Activated CD8-positive, alpha-beta T cell treated with anti-CD3 and anti-CD28 coated beads for 36 hours (primary cell): ENCODE measurements at places on chromosomes 4 and X. TPM values are rescaled to one million over a fixed set of nuclear protein-coding genes. Genes with fewer than 3 reads are reported as not detected.

LIMCH1 gene
- total RNA-seq, result not detected

DNA sequence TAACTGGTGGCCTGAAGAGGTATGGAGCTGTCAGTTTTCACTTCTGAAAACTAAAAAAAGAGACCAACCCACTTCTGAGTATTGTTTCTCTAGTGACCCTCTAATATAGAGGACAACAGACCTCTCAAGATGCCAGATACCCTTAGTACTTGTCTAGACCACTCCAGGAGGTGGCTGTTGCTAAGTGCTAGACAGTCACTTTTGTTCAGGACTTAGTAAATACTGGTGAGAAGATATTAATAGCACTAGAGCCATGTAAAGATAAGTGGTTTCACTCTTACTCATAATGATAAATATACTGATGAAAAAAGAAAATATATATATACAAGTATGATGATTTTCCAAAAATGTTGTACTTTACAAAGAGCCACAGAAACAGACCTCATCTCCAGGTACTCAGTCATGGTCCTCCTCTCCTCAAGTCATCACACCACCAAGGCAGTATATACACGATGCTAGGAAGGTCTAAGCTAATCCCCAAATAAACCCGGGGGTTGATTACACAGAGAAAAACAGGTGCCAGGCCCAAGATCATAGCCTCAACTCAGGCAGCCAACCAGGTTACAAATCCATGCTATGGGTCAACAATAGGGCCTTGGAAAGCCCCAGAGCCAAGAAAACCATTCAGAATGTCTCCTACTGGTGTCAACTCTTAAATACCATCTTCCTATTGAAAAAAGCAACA lies 66.9 kb downstream of the ARHGEF9 start:
- H3K4me3 ChIP-seq, result no peak overlapping the region
- peaks cover 32% of the 10 kb centered on the region for H3K36me3 ChIP-seq
- no peaks in the 10 kb centered on the region for H3K27me3 ChIP-seq
- no peaks in the 10 kb centered on the region for H3K4me1 ChIP-seq
- DNase-seq, result no peak

FAM9B gene
- not detected for total RNA-seq

ASB5 gene
- not detected for total RNA-seq

DNA sequence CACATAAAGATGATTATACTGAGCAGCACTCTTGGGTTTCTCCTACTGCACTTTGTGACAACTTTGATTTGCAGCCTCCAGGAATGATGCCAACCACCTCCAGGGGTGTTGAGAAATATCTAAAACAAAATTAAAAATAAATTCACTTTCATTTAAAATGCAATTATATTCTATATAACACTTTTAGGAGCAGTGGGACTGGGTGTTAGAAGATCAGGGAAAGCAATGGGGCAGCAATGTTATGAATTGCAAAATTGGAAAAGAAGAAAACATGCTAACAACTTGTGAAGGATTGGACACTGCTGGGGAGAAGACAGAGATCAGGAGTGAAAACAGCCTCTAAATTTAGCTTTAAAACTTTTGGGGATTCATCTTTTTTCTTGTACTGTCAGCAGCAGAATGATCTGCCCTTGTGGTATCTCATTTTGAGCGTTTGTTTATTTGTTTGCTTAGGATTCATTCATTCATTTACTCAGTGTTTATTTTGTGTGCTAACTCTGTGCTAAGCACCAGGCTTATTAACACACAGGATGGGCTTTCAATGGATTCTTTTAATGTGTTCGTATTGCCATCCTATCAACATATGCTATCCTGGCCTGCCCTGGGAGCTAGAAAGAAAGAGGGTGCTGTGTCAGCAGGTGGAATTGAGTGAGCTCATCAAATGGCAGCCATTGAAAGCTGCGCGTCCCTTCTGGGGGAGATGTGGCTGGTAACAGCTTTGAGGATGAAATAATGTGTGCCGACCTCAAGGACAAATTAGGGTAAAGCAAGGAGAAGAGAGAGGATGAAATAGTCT lies 96.5 kb downstream of the FRMPD4 start:
- no peak overlapping the region for H3K27ac ChIP-seq
- no peak for DNase-seq
- H3K4me3 ChIP-seq, result no peak overlapping the region
- no peaks in the 10 kb centered on the region for H3K27me3 ChIP-seq
